Stimulated activated CD8-positive, alpha-beta memory T cell treated with anti-CD3 and anti-CD28 coated beads, Interleukin-4, amount 100 ng/mL, for 1 hour (primary cell): ENCODE measurements at places on chromosomes 2 and 18.

DNA sequence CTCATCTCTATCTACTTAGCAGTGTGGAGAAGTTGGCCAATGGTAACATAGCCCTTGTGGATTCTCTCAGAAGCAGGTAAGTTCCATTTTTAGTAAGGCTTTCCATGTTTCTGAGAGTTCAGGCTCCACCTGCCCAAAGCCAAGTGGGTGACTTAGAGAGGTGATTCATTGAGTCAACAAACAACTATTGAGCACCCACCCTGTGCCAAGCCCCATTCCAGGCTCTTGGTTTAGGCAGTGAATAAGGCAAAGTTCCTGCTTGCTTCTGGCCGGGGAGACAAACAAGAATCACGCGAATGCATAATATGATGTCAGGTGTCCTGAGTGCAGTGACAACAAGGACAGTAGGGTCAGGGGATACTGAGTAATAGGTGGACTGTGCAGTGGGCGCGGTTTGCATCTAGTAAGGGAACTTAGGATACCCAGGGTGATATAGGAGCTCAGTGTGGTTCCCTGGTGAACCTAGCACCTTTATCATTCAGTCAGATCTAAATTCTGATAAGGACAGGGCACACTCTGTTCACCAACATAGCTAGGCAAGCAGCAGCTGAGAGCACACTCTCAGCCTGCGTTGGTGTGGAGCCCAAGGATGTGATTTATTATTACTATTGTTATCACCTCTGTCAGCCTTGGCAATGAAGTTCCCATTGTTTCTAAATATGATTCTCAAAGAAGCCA is 31.7 kb upstream of the KCTD1 start:
- DNase-seq: no peak

- no peak for DNase-seq
These were observed 123.1 kb downstream of the CACNB4 start for GRCh38 chr2:151975460-151976414.

DNA sequence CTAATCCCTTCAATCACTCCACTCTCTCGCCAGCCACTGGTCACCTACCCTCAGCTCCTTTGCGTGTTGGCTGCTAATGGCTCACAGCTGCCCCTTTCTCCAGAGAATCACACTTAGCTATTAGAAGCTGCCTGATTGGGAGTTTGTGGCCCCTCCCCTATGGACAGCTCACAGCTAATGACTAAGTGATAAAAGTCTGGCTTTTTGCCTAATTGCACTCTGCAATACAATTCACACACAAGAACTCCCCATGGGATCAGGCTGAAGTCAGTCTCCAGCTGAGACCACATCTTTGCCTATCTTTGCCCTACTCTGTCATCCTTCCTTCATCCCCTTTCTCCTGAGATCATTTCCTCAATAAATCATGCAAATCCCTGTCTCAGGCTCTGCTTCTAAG is 701.9 kb upstream of the RAB6C start:
- DNase-seq: no peak

- DNase-seq: no peak
These were observed 264.1 kb downstream of the CDH20 start for GRCh38 chr18:61597316-61597715.

GRCh38 chr2:65072181-65072970 is 16.2 kb downstream of the CEP68 start:
- DNase-seq: no peak

DNA sequence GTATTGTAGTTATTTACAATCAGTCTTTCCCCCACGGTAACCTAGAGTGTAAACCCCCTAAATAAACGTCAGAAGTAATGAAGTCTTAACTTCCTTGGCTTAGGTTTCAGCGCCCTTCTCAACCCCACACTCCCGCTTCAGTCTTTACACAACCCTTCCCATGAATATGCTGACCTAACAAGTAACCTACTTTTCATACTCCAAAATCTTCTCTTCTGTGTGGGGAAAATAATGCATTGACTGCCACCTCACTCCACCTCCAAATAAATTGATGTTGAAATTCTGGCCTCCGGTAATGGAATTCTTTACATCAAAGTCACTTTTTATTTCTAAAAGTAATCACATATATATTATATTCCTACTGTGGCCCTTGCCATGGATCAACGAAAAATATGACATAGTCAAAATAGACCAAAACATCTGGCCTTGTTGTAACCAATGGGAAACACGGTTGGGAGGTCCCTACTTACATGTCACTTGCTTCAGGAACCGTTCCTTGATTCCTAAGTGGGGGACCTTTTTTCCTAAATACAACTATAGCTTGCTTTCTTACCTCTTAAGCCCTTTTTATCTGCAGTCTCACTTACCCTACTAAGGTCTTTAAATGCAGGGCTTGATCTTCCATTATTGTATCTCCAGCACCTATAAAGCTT is 961 bp downstream of the GEN1 start:
- DNase-seq: no peak

DNA sequence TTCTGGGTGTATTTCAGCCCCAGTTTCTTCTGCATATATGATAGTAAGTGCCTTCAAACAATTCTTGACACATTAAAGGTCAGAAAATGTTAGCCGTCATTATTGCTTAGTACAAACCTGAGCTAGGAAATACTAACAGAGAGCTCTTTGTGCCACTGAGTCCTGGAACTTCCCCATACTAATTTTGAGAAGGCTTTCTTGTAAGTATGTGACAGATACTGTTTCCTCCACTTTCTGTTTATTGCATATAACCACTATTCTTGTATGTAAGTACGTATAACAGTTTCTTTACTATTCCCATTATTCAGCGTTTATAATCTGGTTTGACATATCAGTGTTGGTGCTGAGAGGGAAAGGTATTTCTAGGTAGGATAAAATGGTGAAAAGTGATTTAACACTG is 9.8 kb downstream of the PPP1CB start:
- DNase-seq: no peak

DNA sequence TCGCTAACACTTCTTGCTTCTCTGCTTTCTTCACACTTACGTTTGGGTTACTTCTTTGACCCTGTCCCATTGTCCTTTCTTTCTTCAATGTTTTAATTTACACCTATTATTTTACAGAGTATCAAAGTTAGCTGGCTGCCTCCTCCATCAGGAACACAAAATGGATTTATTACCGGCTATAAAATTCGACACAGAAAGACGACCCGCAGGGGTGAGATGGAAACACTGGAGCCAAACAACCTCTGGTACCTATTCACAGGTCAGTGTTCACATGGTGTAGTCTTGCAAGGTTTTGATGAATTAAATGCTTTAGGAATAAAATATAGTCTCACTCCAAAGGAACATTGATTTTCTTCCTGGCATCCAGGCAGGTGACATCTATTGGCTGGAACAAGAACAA is 919.0 kb downstream of the MBD2 start:
- no peak for DNase-seq

GRCh38 chr2:34534761-34535160 is 935.7 kb upstream of the FAM98A start:
- DNase-seq: no peak

GRCh38 chr2:14123436-14124103 is 508.9 kb upstream of the LRATD1 start:
- DNase-seq: no peak
